ENCODE measurements at places on chromosomes 1 and 21. TPM values are rescaled to one million over a fixed set of nuclear protein-coding genes. Genes with fewer than 3 reads are reported as not detected.

DNA sequence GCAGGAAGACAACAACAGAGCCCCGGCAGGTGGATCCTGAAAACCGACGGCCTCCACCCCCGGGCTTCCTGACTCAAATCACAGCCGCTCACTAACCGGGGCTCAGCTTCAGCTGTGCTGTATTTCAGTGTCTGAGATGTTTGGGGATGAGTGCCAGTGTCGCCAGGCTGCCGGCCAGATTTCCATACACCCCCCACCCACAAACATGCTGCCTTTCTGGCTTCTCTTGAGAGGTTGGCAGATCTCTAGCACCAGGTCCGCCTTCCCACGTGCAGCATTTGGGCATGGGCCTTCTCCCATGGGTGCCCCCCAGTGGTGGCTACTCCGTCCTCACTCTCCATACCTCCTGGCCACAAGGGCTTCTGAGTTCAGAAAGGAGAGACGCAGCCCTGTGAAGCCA is 34.8 kb downstream of the KCNAB2 start:
- no peak overlapping the region for H3K4me3 ChIP-seq
- H3K4me1 ChIP-seq = peaks cover 24% of the 10 kb centered on the region
- no peak for DNase-seq
- no peak overlapping the region for H3K27ac ChIP-seq

DNA sequence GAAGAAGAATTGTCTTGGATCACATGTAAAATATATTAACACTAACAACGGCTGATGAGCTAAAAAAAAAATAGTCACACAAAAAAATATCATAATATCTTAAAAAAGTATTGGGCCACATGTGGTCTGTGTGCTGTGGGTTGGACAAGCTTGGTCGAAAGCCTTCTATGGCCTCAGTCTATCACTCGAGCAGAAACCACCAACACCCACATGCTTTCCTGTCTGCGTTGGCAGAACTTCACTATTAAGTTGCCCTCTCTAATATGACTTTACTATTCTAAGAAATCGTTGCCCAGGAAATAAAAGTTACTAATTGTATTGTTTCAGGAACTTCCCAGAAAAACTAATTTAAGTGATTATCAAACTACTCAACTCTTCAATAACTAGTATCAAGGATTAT is 28.2 kb upstream of the ETS2 start:
- H3K4me3 ChIP-seq = no peak overlapping the region
- no peaks in the 10 kb centered on the region for H3K36me3 ChIP-seq
- no peak overlapping the region for H3K27ac ChIP-seq

DNA sequence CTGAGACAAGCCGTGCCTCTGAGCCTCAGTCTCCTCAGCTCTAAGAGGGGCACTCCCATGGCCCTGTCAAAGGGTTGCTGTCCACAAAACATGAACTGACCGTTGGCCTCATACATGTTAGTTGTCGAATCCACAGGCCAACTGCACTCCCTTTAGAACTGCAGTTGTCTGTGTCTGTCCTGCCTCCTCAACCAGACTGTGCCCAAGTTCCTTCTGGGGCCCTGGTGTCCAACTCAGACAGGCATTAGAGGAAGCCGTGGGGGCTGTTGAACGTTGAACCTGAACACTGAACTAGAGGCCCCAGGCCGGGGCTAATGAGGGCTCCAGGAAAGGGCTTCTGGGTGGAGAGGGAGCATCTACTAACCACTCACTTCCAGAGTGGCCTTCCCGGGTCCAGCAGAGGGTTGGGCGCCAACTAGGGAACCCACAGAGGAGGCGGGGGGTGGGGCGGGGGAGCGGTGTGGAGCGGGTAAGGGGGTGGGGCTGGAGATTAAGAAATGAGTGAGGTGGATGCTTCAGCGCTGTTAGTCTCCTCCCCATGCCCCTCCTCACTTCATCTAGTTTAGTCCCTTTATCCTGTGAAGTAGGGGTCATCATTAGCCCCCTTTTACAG is at the start of gene RAB42:
RAB42 (plus strand) TSS at position 558 of the 613 bp plus-strand sequence. CDS start 247 bp downstream, outside the sequence.
- H3K27ac ChIP-seq = no peak within 1 kb of the TSS
- no peak for DNase-seq
- H3K27me3 ChIP-seq = no peaks in the 10 kb centered on the region
- H3K36me3 ChIP-seq = no peaks in the 10 kb centered on the region
- peaks cover 19% of the 10 kb centered on the region for H3K4me1 ChIP-seq
- H3K4me3 ChIP-seq = peak within 1 kb of the TSS; percentile 59

- peaks cover 17% of the 10 kb centered on the region for H3K4me1 ChIP-seq
- no peak overlapping the region for H3K27ac ChIP-seq
- H3K27me3 ChIP-seq = no peaks in the 10 kb centered on the region
- no peak for DNase-seq
These were observed 597.9 kb upstream of the ADAMTS5 start for GRCh38 chr21:27564684-27565301.

DNA sequence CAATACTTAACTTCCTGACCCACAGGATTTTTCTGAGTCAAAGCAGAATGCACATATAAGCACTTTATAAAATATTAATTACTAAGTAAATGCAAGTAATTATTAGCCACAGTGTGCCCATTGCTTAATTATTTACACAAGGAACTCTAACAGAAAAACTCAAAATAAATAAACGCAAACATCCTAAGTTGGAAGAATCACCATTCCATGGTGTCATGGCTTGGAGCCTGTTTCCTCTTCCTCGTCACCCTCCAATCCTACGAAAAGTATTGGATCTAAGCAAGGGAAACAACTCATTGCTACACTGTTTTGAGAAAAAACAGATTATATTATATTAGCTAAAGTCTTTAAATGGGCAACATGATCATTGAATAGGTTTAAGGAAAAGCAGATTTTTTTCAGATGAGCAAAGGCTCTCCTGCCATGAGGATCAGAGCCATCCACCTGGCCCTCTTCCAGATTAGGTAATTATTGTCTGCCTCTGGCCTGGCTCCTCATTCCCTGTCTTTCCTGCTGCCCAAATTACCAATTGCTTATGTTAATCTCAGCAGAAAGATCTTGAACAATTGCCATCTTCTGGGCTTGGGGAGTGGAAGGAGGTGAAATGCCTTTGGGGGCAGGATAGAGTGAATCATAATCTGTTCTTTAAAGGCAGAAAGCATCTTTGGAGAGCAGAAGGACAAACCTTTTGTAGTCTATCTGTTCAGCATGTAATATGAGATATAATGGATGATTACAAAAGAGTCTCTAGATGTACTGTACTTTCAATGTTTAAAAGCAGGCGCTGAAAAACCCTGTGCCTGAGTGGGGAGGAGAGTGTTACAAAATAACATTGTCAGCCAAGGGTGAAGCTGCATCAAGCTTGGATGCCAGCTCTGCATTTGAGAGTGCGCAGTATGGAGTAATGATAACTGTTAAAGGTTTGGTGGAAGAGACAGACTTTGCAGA is 121.2 kb downstream of the DUSP10 start:
- peak overlapping the region; percentile 33 for H3K27ac ChIP-seq
- no peak overlapping the region for H3K4me3 ChIP-seq
- no peaks in the 10 kb centered on the region for H3K36me3 ChIP-seq
- no peaks in the 10 kb centered on the region for H3K27me3 ChIP-seq

GRCh38 chr21:29018540-29018939 is 609 bp downstream of the RWDD2B start:
- H3K27ac ChIP-seq = peak overlapping the region; percentile 83
- no peak for DNase-seq
- no peaks in the 10 kb centered on the region for H3K27me3 ChIP-seq
- no peaks in the 10 kb centered on the region for H3K36me3 ChIP-seq
- peak overlapping the region; percentile 83 for H3K4me3 ChIP-seq
- H3K4me1 ChIP-seq = peaks cover 21% of the 10 kb centered on the region

C1orf94 gene
- not detected for total RNA-seq

Data from esophagus muscularis mucosa (tissue), 4 donors.